GM04503 (cell line): ENCODE measurements at places on chromosomes 5 and 9.

DNA sequence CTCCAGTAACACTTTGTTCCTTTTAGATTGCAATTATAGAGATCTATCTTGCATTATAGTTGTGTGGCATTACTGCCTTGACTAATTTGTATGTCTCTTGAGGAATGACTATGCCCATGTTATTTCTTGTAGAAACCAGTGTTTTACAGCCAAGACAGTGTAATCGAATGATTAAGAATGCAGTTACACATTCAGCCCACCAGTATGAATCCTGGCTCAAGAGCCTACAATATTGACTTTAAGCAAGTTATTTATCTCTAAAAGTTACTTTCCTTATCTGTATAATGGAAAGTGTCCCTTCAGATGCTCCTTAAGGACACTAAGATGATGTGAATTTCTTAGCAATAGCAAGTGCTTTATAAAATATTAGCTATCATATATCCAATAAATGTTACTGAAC is 9.7 kb upstream of the SNX24 start:
- DNase-seq = no peak

- no peak for DNase-seq
Measured at GRCh38 chr5:125274211-125274610, 527.8 kb upstream of the ZNF608 start.

- no peak for DNase-seq
Measured at GRCh38 chr9:136643596-136644342, 18.9 kb upstream of the EGFL7 start.

DNA sequence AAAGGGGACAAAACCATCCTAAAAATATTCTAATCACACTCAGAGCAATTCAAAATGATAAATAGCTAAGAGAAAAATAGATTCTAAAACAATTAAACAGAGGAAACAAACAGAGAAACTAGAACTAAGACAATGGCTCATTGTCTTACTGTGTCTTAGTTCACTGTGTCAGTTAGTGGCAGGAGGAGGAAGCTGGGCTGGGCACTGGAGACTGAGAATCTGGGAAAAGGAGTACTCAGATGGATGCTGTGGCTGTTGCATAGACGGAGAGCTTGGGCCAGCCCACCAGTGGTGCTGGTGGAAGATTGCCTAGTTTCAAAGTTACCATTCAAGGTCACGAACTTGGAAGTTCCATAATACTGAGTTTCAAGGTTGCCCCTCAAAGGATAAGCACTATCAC is 94.7 kb upstream of the IFNK start:
- no peak for DNase-seq

GRCh38 chr5:39757131-39757530 is 332.4 kb upstream of the DAB2 start:
- DNase-seq = no peak

- DNase-seq = no peak
Measured at GRCh38 chr5:112608975-112609374, 128.7 kb upstream of the APC start.

GRCh38 chr9:86230858-86231257 is 28.6 kb downstream of the C9orf153 start:
- DNase-seq = no peak

DNA sequence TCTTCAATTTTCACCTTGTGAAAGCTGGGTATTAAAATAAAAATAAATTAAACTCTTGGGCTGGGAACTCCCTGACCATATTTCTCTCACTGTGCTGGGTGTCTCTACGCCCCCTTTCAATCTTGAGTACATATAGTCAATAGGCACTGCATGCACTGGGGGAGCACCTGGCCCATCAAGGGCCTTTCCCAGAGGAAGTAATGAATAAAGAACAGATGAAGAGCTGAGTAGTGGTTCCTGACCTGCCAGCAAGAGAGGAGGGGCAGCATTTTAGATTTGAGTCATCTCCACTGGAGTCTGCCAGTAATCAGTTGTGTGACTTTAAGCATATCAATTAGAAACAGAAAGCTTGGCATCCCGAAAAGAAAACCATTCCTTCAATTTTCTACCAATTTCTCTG is 6.2 kb downstream of the MAPKAP1 start:
- DNase-seq = no peak

- no peak for DNase-seq
Measured at GRCh38 chr5:149466457-149466972, 84.7 kb downstream of the CSNK1A1 start.

DNA sequence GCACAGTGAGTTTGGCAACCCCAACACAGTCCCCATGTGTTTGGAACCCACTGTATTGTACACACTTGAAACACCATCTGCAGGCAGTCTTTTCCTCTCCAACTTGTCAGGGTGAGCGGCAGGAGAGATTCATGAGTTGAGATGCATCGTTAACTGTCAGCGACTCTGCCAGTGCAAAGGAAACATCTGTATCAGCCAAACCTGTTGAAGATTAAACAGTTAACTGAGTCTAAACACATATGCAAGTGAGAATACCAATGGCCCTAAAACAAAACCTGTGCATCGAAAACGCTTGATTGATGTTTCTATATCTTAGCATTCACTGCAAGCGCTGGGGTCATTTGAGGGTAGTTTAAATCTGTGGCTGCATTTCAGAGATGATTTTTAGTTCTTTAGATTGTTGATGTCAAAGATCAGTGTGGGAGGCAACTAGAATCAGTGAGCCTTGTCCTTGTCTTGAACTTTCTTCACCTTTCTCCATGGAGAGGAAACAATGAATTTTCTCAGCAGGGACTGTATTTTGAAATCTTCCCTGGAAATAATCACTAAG is 41.3 kb upstream of the PAM start:
- DNase-seq = no peak

DNA sequence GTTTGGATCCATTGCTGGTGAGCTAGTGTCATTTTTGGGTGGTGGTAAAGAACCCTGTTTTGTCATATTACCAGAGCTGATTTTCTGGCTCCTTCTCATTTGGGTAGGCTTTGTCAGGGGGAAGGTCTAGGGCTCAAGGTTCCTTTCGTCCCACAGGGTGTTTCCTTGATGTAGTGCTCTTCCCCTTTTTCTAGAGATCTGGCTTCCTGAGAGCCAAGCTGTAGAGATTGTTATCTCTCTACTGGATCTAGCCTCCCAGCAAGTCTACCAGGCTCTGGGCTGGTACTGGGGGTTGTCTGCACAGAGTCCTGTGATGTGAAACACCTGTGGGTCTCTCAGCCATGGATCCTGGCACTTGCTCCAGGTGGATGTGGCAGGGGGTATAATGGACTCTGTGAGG is 145.9 kb downstream of the HINT1 start:
- no peak for DNase-seq

DNA sequence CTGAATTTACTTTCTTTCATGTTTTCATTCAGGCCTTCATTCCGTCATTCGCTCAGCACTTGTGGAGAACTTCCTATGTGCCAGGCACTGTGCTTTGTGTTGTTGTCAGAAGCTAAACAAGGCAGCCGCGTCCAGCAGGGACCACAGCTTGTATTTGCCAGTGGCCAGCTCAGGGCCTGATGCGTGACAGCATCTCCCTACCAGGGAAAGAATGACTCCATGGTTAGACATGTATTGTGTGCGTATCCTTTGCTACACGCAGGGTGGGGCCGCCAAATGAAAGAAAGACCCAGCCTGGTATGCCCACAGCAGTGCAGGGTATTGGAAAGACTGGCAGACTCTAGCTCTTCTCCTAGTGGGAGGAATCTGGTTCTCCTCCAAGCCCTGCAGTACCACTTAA is 4.7 kb upstream of the COL27A1 start:
- DNase-seq = no peak

- DNase-seq = no peak
Measured at GRCh38 chr5:21807953-21808352, 1045.2 kb downstream of the CDH12 start.

DNA sequence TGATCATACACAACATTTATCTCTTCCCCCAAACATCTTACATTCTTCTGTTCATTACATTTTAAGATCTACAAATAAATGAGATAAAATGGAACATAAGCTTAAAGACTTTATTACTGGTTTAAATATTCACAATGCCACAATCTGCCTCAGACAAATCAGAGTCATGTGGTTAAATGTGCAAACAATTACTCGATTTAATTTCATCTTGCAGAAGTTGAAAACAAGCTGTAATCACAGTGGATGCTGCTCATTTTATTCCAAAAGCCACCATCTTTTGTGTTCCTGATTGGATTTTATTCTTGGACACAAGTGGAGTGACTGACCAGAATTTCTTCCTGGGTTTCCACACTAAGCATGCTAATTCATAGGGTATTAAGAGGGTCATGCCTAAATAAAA is 33.2 kb downstream of the SPOCK1 start:
- no peak for DNase-seq

DNA sequence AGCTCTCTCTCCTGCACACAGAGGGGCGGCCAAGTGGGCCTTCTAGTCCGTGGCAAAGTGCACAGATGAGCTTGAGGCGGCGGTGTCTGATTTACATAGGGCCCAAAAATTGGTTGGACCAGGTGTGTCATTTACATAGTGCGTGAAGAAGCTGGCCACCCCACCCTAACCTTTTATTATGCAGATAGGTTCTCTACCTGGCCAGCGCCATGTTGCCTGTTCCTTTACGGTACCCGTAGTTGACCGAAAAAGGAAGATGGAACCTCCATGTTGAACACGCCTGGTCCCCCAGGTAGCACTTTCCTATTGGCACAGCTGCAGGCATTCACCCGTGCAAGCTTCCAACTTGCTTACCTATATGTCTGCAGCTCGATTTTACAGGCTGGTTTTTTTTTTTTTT is 61.5 kb downstream of the GNA14 start:
- DNase-seq = no peak

DNA sequence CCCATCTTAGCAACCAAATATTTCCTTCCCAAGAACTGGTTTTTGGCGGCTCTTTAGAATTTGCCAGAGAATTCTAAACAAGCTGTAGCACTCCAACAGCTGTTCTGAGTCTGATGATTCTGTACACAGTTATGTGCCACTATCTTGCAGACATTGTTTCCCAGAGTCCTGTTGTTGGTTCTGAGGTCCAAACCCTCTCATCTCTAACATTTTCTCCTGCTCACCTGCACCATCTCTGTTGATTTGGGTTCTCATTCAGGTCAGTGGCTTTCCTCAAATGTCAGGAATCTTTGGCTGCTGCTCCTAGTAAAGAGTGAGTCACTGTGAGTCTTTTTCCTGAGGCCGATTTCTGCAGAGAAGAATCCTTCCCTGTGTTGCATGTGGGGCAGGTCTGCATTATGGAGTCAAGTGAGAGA is 50.0 kb downstream of the CAMSAP1 start:
- DNase-seq = peak; percentile 27

- DNase-seq = no peak
Measured at GRCh38 chr5:179880848-179881590, 22.4 kb upstream of the MRNIP start.

- no peak for DNase-seq
Measured at GRCh38 chr5:175489693-175490443, 11.5 kb downstream of the SFXN1 start.

DNA sequence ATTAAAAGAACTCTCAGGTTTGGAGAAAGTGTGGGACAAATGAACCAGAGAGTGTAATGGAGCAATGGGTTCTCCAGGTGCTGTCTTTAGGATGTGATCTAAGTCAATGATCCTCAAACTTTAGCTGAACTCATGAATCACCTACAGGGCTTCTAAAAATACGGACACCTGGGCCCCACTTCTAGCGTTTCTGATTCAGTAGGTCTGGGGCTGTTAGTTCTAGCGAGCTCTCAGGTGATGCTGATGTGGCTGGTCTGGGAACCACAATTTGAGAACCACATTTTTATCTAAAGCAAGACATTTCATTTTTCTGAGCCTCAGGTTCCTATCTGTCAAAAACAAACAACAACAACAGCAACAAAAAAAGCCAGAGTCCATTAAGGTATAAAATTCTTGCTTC is 35.1 kb upstream of the PCA3 start:
- no peak for DNase-seq

DNA sequence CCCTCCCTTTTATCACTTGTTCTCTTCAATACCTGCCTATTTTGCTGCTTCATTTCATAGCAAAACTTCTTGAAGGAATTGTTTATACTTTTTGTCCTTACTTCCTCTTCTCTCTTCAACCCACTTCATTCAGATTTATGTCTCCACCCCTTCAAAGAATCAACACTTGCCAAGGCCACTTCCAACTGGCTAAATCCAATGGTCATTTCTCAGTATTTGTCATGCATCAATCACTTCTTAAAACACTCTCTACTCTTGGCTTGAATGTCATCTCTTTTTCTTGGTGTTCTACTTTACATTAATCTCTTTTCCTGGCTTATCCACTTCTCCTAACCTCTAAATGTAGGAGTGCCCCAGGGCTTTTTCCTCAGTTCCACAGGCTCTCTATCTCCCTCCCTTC is 8.3 kb upstream of the FCHO2 start:
- DNase-seq = no peak

GRCh38 chr5:56207537-56207936 is 25.6 kb downstream of the ANKRD55 start:
- DNase-seq = no peak

- no peak for DNase-seq
Measured at GRCh38 chr5:32096891-32097595, 77.1 kb downstream of the GOLPH3 start.

DNA sequence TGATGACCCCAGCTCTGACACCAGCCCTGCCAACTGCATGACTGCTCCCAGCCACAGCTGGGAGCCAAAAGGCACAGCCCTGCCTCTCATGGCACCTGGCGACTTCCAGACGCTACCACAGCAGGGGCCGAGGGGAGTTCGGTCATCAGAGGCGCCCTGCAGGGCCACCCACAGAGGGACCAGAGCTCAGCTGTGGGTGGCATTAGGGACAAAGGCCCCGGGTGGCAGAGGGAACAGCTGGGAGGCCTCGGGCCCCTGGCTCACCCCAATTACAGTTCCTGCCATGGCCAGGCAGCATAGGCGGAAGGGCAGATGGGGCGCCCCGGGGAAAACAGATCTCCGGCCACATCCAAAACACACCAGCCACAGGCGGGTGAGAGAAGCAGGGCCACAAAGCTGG is 3.6 kb downstream of the SOHLH1 start:
- no peak for DNase-seq

- DNase-seq = no peak
Measured at GRCh38 chr5:14743601-14744295, 79.2 kb downstream of the OTULIN start.

- no peak for DNase-seq
Measured at GRCh38 chr9:18766989-18767550, 265.9 kb downstream of the SAXO1 start.

DNA sequence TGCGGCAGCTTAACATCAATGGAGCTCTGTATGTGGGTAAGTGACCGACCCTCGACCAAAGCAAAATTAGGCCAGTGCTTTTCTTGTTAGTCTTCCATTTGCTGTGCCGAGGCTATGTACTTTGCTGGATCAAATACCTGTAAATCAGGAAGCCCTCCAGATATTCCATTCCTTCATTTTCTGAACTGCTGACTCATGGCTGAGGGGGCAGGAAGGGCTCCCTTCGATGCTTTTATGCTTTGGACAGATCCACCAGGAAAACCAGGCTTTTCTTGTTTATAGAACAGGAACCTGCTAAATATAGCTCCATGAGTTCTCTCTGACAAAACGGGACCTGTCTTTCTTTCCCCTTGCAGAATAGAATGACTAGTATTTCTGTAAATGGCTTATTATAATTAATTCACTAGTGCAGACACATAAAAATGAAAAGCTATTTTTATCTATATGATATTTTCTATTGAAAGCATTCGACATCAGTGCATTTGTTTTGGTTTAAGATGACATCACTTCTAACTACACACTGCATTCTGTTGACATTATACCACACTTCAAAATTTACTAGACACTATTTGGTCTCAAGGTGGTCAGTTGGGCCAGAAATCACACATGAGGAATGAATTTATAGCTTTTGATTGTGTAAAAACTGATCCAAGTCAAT is 93.3 kb downstream of the LIFR start:
- no peak for DNase-seq
